NCI-H82 (cell line): ENCODE measurements at places on chromosomes 13 and 19.
A peak's percentile ranks its signal among the peaks of the same experiment; 100 is the strongest.

GRCh38 chr13:95568131-95568530 lies 15.6 kb downstream of the CLDN10 start:
- DNase-seq: no peak

GRCh38 chr13:43529796-43530195 lies 257.0 kb downstream of the ENOX1 start:
- DNase-seq: no peak

DNA sequence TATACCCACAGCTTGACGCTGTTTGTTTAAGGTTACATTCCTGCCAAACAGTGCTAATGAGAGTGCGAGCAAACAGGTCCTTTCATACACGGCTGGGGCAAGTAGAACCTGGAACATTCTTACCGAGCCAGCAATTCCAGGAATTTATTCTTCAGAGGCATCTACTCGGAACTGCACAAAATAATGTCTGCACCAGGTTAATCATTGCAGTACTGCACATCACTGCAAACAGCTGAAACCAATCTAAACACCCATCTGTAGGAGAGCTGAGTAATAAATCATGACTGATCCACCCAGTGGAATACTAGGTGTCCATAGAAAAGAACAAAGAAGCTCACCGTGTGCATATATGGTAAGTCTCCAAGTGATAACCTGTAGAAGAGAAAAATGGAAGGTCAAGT lies 1.2 kb upstream of the ZNF579 start:
- DNase-seq: no peak

DNA sequence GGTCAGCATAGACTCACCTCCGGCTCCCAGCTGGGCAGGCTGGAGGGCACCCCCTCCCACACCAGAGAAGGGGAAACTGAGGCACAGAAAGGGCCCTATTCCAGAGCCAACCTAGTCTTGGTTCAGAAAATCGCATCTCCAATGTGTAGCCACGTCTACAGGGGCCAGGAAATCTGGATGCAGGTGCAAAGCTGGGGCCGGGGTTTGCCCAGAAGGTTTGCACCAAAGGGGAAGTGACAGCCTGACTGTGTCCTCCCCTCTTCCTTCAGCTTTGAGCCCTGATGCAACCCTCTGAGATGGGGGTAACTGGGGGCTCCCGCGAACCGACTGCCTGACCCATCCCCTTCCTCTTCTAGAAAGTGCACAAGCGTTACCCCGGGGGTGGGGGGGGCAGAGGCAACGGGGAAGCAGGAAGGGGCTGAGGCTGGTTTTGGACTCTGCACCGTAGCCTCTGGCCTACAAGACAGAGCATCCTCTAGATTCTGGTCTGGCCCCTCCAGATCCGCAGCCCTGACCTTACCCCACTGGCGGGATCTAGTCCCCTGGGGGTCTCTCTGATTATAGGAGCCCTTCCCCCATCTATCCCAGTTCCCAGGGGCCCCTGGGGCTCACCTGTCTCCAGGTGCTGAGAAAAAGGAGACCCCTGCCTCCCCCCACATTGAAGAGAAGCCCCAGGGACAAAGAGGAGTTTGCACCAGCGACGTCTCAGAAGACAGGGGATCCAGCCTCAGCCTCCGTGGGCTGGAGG lies 1.1 kb upstream of the ONECUT3 start:
- no peak for DNase-seq

GRCh38 chr19:5585461-5586299 lies 17.9 kb upstream of the TINCR start:
- DNase-seq: no peak

- peak; percentile 43 for DNase-seq
Observed at GRCh38 chr19:38389101-38389925, 816 bp downstream of the SPRED3 start.

GRCh38 chr13:98143601-98144026 lies 720 bp downstream of the FARP1 start:
- DNase-seq: no peak

DNA sequence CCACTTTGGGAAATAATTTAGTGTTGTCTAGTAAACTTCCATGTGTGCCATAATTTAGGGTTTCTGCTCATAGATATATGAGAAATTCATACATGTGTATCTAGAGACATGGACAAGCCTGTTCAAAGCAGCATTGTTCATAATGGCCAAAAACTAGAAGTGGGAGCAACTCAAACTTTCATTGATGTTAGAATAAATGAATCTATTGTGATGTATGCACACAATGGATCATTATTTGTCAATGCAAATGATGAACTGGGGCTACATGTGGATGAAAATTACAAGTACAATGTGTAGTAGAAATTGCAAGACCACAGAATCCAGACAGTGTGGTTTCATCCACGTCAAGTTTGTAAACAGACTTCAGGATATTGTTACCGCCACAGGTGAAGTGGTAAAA lies 284.7 kb downstream of the SLC7A1 start:
- DNase-seq: no peak

DNA sequence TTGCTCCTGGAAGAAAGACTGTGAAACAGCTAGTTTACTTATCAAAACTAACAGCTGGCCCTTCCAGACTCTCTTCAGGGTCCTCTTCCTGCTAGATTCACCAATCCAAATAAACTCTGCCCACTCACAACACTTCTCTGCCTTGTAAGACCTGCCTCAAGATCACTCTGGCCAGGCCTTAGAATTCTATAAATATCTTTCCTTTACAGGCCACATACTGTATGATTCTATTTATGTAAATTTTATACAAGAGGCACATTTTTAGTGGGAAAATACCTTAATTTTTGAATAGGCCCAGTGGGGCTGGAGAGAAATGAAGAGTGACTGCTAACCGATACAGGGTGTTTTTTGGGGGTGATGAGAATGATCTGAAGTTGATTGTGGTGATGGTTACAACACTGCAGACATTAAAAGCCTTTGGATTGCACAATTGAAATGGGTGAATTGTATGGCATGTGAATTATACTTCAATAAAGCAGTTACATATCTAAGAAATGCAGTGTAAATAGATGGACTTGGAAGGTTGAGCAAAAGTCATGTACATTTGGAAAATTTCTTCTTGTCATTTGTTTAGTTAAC lies 141.8 kb downstream of the GPC5 start:
- no peak for DNase-seq

- no peak for DNase-seq
Observed at GRCh38 chr13:78341032-78341431, 262.3 kb downstream of the POU4F1 start.

DNA sequence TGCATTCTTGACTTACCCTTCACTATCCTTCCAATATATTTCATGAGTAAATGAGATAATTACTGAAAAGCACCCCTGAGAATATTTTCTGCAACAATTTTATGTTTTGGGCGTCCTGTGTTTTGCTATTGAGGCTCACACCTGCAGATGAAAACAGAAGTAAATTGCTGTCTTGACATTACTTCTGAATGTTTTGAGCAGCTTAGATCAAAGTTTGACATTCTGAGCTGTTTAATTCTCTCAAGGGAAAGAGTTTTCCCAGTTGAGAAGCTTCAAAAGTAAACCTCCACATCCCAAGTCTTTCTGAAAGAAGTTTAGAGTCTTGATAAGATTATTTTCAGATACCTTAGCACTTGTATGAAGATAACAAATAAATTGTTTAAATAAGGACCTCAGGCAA lies 1667.2 kb upstream of the SLC10A2 start:
- no peak for DNase-seq

GRCh38 chr19:3821857-3822364 lies 35.7 kb upstream of the MATK start:
- peak; percentile 66 for DNase-seq

GRCh38 chr13:94709001-94709834 lies 3.1 kb downstream of the SOX21 start:
- no peak for DNase-seq

DNA sequence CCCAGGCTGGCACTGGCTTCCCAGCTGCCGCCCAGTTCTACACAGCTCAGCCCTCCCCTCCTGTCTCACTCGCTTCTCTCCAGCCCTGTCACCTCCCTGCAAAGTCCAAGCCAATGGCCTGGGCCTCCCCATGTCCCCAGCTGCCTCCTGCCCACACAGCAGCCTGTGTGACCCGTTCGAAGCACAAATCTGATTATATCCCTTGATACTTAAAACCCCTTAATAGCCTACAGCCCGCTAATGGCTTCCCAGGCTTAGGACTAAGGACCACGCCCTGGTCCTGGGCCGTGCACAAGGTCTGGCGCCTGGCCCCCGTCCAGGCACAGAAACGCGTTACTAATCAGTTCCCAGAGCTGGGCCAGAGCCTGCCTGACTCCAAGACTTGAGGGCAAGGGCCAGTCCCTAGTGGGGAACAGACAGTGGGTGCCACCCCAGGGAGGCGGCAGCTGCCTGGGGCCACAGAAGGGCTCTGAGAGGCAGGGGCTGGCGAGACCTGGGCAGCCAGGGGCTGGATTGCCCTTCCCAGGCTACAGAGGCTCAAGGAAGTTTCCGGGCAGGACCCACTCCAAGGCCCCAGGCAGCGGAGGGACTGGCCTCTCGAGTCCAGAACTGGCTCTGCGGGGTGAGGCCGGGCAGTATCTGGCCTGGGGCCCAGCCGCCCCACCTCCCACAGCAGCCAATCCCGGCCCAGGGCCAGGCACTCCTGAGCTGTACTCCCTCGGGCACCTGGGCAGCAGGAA lies 10.4 kb downstream of the XAB2 start:
- DNase-seq: peak; percentile 96
